ENCODE measurements at places on chromosomes 2 and 18.

GRCh38 chr2:147250652-147251356 is 594.0 kb upstream of the ACVR2A start:
- DNase-seq: no peak

- no peak for DNase-seq
Observed at GRCh38 chr2:176421297-176422050, 152.2 kb downstream of the MTX2 start.

- DNase-seq: no peak
Observed at GRCh38 chr18:10300739-10301138, 153.7 kb upstream of the APCDD1 start.

- no peak for DNase-seq
Observed at GRCh38 chr2:12764075-12764730, 47.5 kb downstream of the TRIB2 start.

DNA sequence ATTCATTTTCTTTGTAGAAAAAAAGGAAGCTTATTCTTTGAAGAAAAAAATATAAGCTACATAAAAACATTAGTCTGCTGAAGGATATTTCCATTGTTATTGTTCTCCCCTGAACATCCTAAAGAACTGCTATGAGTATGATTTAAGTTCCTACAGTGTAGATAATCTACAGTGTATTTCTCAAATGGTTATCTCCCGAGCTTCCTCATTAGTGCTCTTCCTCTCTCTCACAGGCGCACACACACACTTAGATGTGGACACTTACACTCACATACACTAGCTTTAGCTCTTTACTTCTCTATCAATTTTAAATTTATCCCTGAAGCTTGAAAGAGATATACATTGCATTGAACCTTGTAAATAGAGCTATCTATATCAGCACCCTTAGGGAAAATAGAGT is 681.0 kb downstream of the KCNJ3 start:
- no peak for DNase-seq

- DNase-seq: no peak
Observed at GRCh38 chr2:177264209-177264692, 276 bp downstream of the NFE2L2 start.

DNA sequence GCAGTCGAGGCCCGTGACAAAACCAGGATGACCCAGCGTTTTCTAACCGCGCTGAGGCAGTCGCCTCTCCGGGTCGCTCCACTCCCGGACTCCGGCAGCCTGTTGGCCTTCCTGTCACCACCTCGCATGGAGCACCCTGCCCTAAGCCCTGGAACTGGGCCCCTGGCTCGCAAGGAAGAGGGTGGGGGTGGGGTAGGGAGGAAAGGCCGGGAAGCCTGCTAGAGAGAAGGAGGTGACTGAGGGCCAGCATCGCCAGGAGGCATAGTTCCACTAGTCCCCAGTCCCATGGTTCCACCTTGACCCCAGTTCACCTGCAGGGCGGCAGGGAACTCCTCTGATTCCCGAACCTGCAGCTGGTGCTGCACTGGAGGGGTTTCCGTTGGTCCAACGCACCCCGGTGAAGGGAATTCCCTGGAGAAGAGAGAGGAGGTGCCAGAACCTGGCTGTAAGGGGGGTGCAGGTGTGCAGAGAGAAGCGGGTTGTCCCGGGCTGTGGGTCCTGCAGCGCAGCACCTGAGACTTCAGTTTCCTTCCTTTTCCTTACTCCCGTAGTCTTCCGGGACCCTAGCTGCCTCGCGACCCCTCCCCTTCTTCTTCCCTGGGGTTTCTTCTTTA is 11.8 kb upstream of the EN1 start:
- DNase-seq: no peak

DNA sequence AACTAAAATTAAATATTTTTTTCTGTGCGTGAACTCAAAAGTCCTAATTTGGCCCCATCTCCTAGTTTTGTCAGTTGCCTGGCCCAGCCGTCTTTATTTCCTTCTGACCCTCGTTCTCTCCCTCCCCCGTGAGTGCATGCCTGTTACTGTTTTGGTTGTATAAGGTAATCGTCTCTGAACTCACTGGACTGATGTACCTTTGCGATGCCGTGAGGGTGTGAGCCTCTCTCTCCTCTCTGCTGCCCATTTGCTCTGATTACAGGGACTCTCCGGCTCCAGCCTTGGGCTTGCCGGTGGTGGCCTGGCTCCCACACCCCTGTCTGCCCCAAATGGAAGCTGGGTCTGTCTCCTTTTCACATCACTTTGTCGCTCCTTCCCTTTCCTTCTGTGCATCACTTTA is 66.5 kb upstream of the RBM44 start:
- DNase-seq: no peak

DNA sequence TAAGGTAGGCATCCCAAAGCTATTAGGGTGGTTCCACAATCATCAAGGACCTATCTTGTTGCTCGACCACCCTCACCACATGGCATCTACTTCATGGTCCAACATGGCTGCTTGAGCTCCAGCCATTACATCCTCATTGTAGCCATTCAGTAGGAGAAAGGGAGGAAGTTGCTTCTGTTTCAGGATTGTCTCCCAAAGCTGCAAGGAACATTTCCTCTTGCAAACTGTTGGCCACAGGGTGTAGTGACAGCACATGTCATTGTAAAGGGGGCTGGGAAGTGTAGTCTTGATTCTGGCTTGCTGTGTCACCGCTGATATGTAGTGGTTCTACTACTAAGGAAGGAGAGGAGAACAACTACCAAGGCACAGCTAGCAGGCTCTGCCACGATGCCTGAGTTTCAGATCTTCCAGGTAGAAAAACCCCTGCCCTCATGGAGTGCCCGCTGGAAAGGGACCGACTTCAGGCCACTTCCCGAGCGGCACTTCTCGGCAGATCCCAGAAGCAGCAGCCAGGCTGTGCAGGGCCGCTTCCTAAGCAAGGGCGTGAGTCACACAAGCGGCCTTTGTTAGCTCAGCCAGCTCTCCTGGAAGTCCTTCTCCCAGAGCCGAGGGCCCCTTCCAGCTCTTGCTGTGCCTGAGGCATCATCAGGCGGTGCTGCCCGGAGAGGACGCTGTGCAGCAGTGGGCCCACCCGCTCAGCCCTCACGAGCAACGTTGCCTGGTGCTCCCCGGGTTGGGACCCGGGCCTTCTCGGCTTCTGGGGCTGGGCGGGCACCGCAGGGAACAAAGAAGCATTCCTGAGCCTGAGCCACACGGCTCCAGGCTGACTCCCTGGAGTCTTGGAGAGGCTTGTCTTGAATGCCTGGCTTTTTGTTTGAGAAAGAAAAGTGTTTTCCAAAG is 58.2 kb downstream of the HS6ST1 start:
- no peak for DNase-seq

DNA sequence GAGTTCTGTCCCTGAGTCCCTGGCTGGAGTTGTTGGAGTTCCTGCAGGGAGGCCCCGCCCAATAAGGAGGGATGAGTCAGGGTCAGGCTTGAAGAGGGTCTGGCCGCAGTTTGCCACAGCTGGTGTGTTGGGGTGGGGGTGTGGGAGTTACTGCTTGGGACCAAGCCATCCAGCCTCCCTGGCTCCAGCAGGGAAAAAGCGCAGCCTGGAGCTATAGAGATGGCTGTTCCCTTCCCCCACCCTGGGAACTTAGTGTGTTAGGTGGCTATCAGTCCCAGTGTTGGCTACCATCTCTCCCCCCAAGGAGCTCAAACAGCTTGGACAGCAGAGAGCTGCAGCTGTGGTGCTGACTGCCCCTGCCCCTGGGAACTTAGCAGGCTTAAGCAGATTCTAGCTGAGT is 13.2 kb upstream of the TANK start:
- no peak for DNase-seq

DNA sequence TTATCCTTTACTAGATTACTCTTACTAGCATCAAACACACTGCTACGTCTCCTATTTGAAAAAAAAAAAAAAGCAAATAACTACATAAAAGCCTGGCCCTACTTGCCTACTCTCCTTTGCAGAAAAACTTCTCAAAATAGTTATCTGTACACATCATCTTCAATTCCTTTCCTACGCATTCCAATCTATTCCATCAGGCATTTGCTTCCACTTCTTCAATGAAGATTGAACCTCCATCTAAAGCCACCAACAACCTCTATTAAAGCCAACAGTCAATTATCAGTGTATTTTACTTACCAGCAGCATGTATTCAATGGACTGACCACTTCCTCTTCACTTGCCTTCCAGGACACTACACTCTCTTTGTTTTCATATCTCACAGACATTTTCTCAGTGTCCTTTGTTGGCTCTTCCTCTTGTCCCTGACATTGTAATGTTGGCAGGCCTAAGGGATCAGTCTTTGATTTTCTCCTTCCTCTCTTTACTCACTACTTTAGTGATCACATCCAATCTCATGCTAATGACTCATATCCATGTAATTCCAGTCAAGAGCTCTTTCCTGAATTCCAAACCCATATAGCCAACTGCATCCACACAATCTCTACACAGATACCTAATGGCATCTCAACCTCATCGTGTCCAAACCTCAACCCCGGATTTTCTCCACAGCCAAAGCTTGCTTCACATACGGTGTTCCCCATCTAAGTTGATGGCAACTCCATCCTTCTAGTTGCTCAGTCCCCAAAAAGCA is 131.3 kb downstream of the CCDC148 start:
- no peak for DNase-seq

DNA sequence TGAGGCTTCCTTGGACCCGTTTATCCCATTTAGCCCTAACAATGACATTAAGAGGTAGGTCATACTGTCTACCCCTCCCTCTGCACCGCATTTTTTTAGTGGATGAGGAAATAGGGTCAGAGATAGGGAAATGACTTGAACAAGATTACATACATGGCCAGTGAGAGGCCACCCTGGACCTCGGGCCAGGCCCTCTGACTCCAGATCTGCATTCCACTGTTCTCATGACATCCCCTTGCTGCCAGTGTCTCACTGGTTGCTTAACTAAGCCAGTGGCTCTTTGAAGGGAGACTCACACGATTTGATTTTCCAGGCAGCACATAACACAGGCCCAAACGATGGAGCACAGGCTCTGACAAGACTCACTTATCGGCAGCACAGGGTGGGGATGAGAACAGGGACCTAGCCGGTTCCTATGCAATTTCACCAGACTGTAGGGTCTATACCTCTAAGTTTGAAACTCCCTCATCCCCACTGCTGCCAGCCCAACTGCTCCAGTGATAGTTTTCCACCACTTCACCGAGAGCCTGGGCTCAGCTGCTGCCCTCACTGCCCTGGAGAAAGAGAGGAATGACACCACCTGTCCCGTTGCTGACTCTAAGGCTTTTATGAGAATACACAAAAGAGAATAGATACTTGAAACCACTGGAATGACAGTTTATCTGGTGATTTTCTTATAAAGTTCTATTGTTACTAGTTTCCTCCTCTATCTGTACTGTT is 82.5 kb downstream of the TMEM247 start:
- no peak for DNase-seq

- DNase-seq: no peak
Observed at GRCh38 chr18:55446996-55447671, 140.9 kb downstream of the TCF4 start.

GRCh38 chr2:176001916-176002687 is at the start of gene LNPK:
Gene LNPK (minus strand): TSS chr2:176002267. CDS start chr2:175995584, 6,683 bp downstream.
- peak; percentile 87 for DNase-seq

GRCh38 chr2:140013545-140014203 is 1233.5 kb upstream of the NXPH2 start:
- DNase-seq: no peak

DNA sequence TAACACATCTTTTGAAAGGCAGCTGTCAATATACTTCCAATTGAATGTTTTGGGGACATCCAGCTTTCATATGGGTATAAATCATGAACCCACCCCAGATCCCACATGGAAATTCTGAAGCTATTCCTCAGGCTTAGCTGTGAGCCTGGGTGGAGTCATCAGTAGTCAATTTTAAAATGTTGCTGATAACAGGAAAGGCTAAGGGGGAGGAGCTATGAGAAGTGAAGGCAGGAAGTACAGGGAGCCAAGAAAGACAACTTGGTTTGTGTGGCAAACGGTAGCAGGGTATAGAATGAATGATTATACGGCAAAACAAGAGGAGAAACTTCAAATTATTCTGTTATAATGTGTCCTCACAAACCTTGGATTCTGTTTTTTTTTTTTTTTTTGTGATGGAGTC is 108.6 kb downstream of the QPCT start:
- DNase-seq: no peak

DNA sequence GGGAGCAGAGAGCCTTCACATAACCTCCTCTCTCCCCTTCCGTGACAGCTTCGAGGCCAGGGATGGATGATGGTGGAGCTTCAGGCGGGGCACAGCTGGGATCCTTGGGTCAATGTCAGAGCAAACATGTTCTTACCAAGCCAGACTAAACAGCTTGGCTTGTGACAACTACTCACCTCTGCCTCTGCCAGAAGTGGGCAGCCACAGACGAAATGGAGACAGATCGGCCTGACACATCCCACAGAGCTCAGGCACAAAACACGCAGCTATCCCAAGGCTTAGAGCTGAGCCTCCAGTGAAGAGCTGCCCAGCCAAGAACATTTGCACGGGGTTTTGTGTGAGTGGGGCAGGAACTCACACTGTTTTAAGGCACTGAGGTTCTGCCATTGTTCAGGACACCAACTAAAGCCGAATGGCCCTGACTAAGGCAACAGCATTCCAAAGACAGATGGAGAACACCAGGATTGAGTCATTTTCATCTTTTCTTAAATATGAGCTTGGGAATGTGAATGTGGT is 12.8 kb downstream of the PXDN start:
- no peak for DNase-seq

DNA sequence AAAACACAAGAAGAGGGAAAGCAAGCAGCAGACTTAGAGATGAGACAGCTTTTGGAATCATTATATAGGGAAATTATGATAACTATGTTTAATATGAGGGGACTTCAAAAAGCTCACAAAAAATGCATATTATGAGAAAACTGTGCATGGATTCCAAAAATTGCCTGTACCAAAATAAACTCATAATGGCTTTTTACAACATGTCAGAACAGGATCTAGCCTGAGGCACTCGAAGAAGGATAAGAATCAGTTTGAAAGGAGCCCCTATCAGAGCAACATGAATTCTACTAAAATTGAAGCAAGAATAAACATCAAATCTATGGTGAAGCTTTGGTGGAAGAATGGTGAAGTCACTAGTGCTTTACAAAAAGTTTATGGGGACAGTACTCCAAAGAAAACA is 187.4 kb downstream of the RDH14 start:
- DNase-seq: no peak

DNA sequence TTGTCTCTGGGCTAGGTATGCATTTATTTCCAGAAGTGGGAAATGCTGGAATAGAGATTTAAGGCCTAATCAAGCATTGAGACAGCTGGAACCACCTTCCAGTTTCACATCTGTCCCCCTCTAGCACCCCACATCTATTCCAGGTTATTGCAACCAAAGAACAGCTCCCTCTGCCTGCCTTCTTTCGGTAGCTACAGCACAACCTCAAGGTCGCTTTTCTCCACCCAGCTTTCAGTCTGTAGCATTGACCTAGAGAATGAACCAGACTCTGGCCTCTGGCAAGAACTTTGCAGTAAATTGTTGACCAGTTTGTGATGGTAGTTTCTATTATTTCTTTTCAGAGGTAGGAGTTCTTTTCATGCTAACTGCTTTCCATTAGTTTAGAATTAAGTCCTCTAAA is 484.2 kb downstream of the DLGAP1 start:
- no peak for DNase-seq

Data from HuH-7.5 (cell line).